ENCODE measurements at places on chromosomes 5 and 9.

- DNase-seq: no peak
These were observed 51.3 kb downstream of the SNX24 start for GRCh38 chr5:122896598-122897282.

GRCh38 chr5:138543730-138544104 is 681 bp upstream of the ETF1 start:
- DNase-seq: no peak

- no peak for DNase-seq
These were observed 139.7 kb downstream of the SEC61B start for GRCh38 chr9:99361817-99362216.

DNA sequence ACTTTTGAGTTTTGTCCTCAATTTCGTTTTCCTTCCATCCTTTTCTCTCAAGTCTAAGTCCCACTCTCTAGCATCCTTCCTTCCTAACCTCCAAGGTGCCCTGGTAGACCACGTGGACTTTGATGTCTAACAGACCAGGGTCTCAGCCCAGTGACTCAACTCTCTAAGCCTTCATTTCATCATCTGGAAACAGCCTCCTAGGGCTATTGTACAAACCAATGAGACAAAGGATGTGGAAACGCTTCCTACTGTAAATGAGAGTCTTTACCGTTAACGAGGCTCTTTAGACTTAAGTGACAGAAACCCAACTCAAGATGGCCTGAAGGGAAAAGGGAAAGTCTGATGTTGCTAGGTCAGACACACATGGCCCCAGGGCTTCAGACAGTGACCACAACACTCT is 49.2 kb upstream of the CPLX2 start:
- no peak for DNase-seq

GRCh38 chr9:120873512-120873911 is 3.5 kb downstream of the PHF19 start:
- DNase-seq: no peak

GRCh38 chr9:84285381-84285780 is 55.2 kb downstream of the SLC28A3 start:
- DNase-seq: no peak

DNA sequence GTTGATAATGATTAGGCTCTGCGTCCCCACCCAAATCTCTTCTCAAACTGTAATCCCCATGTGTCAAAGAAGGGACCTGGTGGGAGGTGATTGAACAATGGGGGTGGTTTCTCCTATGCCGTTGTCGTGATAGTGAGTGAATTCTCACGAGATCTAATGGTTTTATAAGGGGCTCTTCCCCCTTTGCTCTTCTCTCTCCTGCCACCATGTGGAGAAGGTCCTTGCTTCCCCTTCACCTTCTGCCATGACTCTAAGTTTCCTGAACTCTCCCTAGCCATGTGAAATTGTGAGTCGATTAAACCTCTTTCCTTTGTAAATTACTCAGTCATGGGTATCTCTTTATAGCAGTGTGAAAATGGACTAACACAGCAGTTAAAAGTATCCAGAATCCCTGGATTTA is 715.2 kb upstream of the DMAC1 start:
- DNase-seq: no peak

DNA sequence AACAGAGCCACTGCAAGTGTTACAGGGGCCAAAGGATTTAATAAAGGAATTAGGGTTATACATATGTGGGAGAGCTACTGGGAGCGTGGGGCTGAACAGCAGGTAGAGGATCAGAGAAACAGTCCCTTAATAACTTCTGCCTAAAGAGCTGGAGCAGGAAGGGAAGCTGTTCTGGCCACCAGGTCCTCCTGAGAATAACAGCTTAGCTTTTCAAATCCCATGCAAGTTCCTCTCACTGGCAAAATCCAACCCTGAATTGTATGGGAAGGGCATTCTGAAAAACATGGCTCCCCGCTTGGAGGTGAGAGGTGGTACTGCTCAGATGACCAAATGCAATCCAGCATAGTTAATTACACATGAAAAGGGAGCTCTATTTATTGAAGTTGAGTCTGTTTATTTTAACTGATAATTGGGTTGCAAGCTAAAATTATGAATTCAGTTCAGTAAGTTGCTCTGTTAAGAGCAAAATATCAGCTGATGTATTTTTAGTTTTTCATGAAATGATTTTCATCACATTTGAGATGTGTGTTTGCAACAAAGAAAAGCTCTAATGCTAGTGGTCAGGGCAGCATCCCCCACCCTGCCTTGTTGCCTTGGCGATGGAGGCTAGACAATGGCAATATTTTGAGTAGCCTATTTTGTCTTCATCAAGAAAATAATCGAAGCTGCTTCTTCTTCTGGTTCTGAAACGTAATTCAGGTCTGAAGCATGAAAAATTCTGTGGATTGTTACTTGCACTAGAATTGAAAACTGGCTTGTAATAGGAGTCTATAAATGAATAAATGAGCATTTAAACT is 58.4 kb upstream of the SH3GL2 start:
- DNase-seq: no peak

DNA sequence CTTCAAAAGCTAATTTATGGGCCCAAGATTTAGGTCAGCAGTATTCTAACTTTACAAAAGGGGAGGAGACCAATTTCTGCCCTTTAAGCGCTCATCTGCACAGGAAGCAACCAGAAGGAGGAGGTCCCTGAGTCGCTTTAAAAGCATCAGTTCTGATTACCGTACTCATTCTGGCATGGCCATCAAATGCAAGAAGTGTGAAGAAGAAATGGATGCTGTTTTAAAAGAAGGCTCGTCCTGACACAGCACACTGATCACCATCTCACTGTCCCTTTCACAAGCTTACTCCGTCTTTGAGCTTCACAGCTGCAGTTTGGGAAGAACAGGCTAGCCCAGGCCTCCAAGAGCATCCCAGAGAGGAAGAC is 17.5 kb downstream of the ZNF608 start:
- no peak for DNase-seq

DNA sequence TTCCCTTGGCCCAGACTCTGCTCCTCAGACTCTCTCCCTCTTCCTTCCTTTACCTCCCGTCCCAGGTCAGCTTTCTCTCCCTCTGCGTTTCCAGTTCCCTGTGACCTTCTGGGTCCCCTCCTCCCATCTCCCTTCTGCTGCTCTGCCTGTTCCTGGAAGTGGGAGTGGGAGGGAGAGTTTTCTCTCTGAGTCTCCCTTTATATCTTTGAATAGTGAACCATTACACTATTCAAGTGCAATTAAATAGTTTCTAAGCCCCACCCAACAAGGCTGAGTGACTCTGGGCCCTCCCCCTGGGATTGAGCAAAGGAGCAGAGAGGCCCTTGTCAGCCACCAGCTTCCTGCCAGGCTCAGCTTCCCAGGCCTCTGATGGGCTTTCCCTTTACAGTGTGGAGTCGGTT is 34.8 kb downstream of the THBS4 start:
- DNase-seq: no peak

- DNase-seq: no peak
These were observed 593.9 kb upstream of the GRAMD2B start for GRCh38 chr5:125829349-125829748.

DNA sequence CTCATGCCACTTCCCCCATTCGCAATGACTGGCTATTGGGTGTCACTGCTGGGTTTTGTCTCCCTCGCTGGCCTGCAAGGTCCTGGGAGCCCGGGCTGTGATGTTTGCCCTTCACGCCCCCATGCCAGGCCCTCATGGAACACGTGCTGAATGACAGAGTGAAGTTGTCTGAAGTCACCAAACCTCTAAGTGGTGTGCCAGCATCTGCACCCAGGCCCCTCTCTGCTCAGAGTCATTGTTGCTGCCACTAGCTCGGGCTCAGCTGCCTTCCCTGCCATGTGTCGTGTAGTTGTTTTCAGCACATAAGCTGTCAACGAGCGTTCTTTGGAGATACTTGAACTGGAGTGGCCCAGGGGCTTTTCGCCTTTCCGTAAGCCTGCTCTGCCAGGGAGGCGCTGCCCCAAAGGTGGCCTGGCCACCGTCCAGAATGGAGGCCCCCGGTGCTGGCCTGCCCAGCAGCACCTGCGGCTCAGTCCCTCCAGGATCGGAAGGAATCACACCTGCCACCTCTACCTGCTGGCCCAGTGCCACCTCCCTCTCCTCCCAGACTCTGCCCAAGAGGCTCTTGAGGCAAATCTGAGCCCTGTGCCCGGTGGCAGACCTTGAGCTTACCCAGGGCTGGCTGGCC is 250.1 kb downstream of the PBX3 start:
- no peak for DNase-seq

DNA sequence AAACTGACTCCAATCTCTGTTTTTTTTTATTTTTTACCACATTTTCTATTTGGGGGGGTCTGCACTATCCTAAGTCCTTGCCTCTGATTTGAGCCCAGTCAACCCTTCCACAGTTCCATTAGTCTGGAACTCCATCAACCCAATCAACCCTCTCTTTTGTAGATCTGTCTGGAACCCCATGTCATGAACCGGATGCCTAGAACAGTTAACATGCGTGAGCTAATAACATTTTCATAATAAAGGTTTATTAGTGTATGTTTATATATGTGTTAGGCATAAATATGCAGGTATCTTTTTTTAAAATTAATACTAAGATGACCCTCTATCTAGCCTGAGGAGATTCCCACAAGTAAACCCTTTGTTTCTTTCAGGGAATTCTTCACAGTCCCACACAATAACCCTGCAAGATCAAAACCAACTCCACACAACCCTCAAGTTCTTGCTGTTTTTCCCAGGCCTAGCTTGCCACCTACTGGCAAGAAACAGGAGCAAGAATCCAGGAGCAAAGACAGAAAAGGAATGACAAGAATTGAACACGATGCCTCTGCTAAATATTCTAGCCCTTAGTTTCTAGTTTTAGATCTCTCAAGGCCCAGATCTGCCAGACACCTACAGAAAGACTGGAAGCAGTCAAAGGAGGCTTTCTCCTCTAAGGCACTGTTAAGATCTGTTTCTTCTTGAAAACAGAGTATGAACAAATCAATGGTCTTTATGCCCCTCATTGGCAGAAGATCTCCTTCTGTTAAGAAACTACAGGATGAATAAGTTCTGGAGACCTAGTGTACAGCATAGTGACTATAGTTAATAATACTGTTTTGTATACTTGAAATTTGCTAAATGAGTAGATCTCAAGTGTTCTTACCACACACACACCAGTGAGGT is 100.4 kb downstream of the TRIM36 start:
- no peak for DNase-seq

DNA sequence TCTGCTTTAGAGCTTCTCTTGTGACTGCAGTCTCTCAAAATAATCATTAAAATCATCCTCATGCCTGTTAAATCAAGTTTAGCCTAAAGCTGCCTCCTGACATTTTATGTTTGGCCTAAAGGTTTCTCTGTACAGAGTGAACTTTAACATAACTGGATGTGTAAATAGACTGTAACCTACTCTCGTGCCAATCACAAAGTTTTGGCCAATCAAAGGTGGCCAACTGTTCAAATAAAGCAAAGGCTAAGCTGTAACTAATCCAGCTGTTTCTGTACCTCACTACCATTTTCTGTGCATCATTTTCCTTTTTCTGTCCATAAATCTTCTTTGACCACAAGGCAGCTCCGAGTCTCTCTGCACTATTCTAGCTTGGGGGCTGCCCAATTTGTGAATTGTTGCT is 86.2 kb downstream of the GCNT1 start:
- no peak for DNase-seq

DNA sequence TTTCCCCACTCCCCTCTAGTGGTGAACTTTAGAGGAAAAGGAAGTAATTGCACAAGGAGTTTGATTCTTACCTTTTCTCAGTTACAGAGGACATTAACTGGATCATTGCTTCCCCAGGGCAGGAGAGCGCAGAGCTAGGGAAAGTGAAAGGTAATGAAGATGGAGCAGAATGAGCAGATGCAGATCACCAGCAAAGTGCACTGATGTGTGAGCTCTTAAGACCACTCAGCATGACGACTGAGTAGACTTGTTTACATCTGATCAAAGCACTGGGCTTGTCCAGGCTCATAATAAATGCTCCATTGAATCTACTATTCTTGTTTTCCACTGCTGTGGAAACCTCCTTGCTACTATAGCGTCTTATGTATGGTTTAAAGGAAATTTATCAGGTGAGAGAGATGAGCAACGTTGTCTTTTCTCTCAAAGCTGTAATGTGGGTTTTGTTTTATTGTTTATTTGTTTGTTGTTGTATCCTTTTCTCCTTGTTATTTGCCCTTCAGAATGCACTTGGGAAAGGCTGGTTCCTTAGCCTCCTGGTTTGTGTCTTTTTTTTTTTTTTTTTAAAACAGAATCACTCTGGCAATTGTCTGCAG is 25.3 kb downstream of the SLC22A5 start:
- DNase-seq: no peak

- DNase-seq: no peak
These were observed 38.8 kb downstream of the MYO10 start for GRCh38 chr5:16897284-16897704.

All from brain pericyte (primary cell).